ENCODE measurements at places on chromosomes 1 and 21.

- DNase-seq = no peak
Observed at GRCh38 chr1:212565079-212565478, 43.5 kb upstream of the ATF3 start.

GRCh38 chr1:79629414-79629813 is 622.9 kb upstream of the ADGRL4 start:
- DNase-seq = no peak

- no peak for DNase-seq
Observed at GRCh38 chr1:230823931-230824381, 44.4 kb downstream of the C1orf198 start.

- no peak for DNase-seq
Observed at GRCh38 chr1:201265756-201266155, 17.6 kb upstream of the PKP1 start.

GRCh38 chr1:47184090-47184821 is 5.6 kb downstream of the PDZK1IP1 start:
- DNase-seq = no peak

DNA sequence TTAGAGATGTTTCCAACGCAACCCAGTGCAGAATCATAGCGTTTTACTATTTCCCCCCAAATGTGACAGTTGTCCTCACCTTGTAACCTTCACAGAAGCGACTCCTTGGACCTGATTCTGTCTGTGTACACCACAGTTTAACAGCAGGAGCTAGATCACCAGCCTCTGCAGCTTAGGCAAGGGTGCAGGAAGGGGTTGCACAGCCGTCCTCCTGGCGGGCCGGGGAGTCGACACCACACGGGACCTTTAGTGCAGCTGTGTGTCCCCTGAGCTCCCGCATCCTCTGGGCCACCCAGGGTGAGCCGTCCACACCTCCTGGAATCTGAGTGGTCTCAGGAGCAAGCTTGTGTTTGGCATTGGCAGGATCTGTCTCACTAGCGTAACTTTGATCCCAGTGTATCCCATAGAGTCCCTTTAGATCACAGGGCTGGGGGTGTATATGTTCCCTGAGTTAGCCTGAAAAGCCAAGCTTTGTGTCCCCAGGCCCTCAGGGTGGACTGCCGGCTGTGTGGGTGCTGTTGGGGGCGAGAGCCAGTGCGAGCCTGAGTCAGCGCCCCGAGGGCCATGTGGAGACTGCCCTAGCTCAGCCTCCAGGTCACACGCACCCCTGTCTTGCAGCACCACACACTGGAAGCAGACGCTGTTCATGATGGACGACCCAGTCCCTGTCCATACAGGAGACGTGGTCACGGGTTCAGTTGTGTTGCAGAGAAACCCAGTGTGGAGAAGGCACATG is 27.5 kb downstream of the PRMT2 start:
- DNase-seq = no peak

DNA sequence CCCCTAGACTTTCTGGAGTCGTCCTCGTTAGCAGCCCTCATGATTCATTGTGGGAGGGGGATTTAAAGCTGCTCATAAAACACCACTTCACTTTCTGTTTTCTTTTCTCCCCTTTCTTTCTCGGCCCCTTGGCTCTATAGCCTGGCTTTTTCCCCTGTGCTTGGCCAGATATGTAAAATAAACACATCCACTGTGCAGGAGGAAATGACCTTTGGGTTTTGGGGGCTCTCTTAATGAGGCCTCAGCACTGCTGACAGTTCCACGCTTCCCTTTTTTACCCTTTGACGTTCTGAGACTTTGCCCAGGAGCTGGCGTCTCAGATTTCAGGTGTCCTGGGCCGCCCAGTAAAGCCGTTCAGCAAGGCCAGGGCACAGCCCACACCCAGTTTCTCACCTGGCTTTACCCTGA is 65.7 kb downstream of the RUNX3 start:
- DNase-seq = no peak

DNA sequence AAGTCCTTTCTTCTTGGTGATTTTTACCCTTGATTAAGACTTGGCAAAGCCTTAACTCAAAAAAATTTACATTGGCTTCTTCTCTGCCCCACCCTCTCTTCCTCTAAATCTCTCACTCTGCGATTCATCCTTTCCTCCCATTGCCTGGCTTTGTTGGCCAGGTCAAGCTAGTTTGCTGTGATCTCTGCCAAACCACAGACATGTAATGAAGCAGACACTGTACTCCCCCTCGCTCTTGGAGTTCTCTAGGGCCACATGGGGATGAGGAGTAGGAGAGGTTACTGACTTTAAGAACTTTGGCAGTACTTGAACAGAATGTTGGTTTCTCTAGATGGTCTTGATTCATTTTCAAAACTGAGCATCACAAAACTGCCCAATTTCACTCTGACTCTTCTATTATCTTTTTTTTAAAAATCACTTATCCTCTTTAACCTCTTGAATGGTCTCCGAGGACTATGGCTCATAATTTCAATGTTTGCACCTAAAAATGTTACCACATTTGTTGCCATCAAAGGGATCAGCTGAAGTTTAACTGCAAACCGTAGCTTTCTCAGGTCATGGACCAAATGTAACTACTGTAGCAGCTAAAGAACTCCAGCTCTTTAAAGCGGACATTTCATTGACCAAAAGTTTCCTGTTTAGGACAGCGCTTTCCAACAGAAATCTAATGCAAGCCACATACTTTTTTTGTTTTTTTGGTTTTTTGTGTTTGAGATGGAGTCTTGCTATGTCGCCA is 62.7 kb upstream of the IPO9 start:
- no peak for DNase-seq

DNA sequence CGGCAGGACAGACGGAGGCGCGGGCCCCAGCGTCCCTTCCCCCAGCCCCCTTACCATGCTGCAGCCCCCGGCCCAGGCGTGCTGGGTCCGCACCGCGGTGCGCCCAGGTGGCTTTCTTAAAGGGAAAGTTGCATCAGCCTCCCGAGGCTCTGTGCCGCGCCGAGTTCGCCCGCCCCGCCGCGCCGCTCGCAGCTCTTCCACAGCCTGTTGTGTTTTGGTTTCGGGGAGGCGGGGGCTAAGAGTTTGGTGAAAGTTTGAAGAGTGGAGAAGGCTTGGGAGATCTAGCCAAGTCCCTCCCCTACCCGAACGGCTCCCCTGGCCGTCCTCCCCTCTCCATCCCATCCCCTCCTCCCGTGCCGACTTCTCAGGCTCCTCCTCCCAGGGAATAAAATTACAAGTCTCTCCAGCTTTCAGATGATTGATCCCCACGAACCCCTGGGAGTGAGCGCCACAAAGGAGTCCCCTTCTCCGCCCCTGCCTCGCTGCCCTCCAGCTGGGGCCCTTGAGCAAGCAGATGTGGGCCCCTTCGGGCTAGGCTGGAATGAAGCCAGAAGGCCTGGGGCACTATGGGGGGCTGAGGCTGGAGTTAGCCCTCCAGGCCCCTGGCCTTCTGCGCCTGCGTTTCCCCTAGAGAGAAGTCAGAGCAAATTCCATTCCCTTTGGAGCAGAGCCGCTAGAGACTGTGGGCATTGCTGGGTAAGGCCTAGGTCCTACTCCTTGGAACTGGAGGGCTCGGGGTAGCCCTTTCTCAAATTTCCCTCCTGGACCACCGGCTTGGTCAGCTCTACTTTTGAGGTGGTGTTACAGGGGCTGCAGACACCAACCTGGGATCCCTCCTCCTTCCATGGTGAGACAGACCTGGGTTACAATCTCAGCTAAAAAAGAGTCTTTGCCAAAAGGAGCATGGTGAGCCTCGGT is at the start of gene SLC6A9:
Gene SLC6A9, minus strand, starts transcription at position 211 of the 918 bp plus-strand sequence. CDS start 7,185 bp downstream, outside the sequence.
- peak; percentile 39 for DNase-seq

DNA sequence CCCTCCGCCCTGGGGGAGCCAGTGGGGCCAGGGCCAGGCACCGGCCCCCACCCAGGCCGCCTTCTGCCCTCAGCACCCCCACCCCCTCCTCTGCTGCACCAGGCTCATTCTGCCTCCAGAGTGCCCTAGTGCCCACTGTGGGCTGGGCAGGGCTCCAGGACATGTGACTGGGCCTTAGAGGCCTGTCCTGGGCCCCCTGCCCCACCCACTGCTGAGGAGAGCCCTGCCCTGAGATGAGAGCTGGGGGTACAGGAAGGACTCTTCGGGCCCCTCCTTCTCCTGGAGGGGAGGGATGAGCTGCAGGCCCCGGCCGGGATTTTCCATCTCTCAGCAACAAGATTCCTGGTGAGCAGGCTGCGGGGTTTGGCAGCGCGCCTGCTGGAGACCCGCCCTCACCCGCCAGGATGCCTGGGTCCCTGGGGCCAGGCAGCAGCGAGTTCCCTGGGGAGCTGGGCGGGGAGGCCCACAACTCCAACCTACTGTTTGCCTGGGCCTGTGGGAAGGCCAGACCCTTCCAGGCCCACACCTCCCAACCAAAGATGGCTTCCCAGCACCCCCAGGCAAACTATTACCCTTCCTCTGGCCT is 14.0 kb downstream of the AHDC1 start:
- no peak for DNase-seq

- no peak for DNase-seq
Observed at GRCh38 chr1:75342786-75343185, 208.6 kb downstream of the LHX8 start.

GRCh38 chr1:86447198-86447790 is 21.4 kb upstream of the CLCA1 start:
- DNase-seq = no peak

DNA sequence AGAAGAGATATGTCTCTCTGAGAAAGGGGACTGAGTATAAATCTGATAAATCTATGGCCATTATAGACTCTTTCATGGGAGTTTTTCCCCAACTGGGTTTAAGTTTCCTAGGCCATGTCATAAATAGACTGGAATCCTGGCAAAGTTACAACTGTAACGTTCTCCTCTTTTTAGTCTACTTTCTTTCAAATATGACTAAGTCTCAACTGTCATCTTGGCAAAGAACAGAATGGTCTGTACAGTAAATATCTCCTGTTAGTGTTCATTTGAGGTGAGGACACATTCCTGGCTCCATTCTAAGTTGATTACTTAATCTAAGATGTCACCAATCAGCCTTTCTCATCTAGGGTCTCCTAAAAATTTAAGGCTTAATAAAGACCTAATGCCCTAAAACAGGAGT is 300.5 kb downstream of the BRINP2 start:
- no peak for DNase-seq

GRCh38 chr21:37828991-37829390 is 87.3 kb downstream of the KCNJ6 start:
- no peak for DNase-seq

- no peak for DNase-seq
Observed at GRCh38 chr1:12518931-12519692, 98.9 kb downstream of the DHRS3 start.

GRCh38 chr1:214660190-214660589 is 57.2 kb downstream of the CENPF start:
- no peak for DNase-seq
